Activated CD8-positive, alpha-beta memory T cell treated with anti-CD3 and anti-CD28 coated beads, Interleukin-2, amount 10 ng/mL, durations not matched to agents 7 days and 5 days (primary cell): ENCODE measurements at places on chromosomes 13 and 19. TPM values are rescaled to one million over a fixed set of nuclear protein-coding genes. Genes with fewer than 3 reads are reported as not detected.

ZNF653 gene
- 16.7 TPM for total RNA-seq

ZIK1 gene
- 10.6 TPM for total RNA-seq

STOML3 gene
- not detected for total RNA-seq

TSHZ3 gene
- 1.5 TPM for total RNA-seq

FFAR1 gene
- not detected for total RNA-seq

DNA sequence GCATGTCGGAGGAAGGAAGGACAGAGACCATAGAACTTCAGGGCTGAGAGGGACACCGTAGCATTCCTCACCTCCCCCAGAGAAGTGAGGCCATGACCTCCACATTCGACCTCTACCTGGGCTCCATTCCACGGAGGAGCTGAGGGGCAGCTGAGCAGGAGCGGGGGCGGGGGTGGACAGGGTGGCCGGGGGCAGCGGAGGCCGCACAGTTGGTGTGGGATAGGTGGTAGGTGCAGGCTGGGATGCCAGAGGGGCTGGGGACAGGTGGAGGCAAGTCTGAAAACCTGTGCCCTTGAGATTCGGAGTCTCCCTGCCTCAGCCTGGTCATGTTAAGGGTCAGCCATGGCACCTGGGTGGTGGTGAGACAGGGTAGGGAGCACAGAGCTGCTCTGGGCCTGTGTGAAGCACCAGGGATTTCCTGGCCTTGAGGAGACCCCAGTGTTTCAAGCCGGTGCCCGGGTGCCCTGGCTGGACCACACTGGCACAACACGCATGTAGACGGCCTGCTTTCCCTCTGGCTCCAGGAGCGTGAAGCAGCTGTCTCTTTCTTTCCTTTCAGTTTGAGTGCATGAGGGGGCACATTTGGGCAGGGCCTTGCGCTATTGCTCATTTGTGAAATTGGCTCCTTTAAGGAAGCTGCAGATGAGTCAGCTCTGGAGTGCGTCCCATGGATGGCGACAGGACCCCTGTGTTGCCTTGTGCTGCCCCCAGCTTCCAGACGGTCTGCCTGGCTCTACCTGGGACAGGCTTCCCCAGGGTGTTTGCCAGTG lies 51.8 kb downstream of the TSSK6 start:
- DNase-seq = no peak

DNA sequence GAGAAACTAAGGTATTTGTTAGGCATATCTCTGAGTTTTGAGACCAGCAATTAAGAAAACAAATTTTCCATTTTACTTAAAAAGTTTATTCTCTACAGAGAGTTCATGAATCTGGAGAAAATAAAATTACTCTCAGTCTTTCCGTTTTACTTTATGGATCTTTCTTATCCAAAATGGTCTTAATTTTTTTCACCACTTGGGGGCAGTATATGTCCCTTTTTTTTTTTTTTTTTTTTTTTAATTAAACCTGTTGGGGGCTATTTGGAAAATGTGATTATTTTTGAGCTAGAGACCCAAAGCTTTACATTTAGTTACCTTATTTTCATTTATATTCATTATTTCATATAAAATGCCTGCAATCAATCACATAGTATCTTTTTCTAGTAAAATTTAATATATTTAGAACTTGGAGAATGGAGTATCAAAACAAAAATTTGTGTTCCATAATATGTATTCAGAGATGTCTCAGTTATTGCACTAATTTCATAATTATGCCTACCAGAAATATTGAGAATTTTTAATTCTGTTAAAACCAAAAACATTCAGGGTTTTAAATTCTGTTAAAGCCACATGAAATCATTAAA lies 27.1 kb downstream of the PIBF1 start:
- DNase-seq = no peak

- no peak for DNase-seq
Measured at GRCh38 chr13:40922437-40923040, 96.6 kb downstream of the ELF1 start.

DNA sequence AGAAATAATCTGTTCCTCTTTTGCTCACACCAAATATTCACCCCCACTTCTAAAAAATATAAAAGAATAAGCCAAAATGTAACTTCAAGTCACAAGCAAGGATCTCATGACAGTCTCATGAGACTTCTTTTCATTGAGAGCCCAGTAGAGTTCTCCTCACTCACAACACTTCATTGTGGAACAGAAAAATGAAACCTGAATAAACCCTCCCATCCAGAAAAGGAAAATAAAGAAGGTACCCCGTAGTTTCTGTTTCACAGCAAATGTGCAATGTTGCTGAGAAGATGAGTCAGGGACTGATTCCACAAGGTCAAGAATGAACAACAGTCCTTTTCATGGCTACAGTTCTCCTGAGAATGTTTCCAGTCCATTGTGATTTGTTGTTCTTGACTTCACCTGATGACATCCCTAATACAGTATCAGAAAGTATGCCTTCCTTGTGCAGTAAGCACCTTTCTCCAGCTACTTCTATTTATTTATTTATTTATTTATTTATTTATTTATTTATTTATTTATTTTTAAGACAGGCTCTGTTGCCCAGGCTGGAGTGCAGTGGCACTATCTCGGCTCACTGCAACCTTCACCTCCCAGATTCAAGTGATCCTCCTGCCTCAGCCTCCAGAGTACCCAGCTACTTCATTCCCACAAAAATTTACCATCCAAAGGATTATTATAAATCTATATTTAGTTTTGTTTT lies 6.4 kb upstream of the ZNF841 start:
- no peak for DNase-seq

- no peak for DNase-seq
Measured at GRCh38 chr19:28523619-28524018, 689.3 kb downstream of the UQCRFS1 start.

- no peak for DNase-seq
Measured at GRCh38 chr19:31066385-31066784, 282.9 kb downstream of the TSHZ3 start.

GRCh38 chr13:46609052-46609451 lies 56.1 kb downstream of the LRCH1 start:
- no peak for DNase-seq

- no peak for DNase-seq
Measured at GRCh38 chr19:42295342-42295741, 6.6 kb upstream of the PRR19 start.

DNA sequence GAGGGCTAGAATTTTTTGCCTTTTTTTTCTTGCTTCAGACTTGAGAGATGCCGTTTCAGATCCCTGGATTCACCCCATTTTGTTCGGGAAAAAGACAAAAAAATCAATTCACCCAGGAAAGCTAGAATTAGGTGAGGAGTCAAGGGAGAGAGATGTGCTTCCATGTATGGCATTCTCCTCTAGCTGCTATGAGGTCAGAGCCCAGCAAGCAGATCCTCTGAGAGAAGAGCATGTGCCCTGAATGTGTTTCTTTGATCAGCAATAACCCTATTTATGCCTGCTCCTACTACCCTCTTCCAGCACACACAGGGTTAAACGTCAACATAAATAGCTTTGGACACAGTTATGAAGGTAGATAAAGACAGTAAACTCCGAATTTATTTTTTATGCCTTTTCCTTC lies 53.6 kb downstream of the NDFIP2 start:
- no peak for DNase-seq

DNA sequence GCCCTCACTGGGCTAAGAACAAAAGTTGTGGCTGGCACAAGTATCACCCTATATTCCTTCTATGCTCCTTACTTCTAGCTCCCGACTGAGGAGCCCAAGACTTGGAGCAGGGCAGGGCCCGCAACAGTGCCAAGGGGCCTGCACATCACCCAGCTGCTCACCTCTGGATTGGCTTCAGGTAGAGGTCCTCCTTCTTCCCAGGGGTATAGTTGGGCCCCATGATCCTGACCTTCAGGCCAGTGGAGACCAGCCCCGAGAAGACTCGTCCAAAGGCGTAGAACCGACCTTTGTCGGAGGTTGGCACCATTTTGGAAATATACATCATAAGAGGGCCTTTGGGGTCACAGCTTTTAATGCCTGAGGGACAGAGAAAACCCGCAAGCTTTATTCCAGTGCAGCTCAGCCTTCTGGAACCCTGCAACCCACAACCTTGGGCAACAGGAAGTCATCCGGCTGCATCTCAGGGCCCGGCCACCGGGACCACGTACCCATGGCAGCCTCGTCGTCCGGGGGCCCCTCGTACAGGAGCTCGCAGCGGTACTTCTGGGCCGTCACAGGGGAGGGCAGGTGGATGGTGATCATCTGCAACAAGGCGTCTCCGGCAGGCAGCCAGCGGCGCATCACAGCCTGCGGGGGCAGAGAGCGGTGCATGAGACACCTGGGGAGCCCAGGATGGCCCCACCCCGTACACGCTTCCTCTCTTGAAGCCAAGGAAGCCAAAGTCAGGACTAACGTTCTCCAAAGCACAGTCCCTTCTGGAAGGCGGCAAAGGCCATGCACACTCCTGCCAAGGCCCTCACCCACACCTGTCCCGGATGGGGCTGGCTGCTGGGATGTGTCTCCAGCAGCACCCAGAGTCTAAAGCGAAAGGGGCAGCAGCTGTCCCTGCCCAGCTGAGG lies 4.7 kb downstream of the EEF2 start:
- no peak for DNase-seq

DNA sequence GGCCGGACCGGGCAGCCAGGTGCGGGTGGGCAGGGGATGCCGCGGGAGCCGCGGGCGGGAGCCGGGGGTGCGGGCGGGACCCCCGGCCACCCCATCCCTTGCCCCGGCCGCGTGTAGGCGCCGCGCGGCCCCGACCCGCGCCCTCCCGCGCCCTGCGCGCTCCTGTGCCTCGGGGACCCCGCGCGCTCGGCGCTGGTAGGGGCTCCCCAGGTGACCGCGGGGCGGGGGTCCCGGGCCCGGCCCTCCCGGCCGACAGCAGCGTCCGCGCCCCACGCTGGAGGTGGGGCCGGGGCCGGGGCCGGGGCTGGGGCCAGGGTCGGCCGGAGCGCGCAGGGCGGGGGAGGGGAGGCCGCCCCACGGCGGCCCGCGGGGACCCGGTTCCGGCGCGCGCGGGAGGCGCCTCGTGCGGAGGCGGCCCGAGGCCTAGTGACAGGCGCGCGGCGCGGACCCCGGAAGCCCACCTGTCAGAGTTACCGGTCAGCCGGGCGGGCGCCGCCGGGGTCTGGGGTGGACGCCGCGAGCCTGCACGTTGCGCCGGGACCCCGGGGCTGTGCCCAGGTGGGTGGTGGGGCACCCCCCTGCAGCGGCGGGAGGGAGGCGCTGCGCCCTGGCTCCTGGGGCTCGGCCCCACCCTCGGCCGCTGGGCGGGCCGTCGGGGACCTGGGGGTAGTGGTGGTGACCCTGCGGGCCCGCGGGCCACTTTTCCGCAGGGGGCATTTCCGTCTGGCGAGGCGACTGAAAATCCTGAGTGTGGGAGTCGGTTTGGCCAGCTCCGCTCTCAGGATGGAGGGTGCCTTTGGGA lies 518 bp downstream of the TFDP1 start:
- DNase-seq = peak; percentile 58

GRCh38 chr13:74597526-74597925 lies 463.3 kb upstream of the KLF12 start:
- DNase-seq = no peak

DNA sequence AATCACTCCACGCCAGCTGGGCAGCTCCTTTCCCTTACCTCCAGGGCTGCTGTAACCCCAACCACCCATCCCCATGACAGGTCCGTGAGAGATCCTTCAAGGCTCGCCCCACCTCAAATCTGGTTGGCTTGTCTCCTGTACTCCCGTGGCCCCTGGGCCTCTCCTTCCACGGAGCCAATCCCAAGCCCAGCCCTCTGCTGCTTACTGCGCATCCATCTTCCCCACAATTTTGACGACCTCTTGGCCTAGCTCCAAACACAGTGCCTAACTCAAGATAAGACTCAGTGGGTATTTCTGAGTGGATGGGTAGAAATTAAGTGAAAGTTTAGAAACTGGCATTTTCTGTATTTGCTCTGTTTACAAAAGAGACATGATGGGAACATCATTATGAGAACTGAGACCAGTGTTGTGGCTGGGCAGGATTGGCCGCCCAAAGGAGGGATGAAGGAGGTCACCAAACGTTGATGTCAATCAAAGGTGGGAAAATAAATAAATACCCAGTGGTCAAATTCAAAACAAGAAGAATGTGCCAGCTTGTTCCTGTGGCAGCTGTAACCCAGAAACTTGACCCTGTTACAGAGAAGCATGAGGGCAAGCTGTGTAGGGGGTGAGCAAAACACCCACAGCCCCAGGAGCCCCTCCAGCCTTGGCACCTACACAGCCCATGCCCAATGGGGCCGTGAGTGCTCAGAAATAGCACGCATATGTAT lies 162.2 kb downstream of the ABCC4 start:
- DNase-seq = no peak

- no peak for DNase-seq
Measured at GRCh38 chr13:60491531-60491930, 94.5 kb downstream of the TDRD3 start.

GRCh38 chr19:35119578-35120155 lies 4.0 kb downstream of the FXYD3 start:
- no peak for DNase-seq

DNA sequence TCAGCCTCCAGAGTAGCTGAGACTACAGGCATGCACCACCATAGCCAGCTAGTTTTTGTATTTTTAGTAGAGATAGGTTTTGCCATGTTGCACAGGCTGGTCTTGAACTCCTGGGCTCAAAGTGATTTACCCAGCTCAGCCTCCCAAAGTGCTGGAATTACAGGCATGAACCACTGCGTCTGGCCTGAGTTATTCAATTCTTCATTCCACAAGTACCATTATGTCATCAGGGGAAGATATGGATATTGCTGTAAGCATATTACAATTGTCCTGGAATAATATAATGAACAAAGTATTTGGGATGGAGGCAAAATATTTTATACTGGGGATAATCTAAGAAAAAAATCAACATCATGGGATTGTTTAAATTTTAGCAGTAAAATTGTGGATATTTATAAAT lies 646.0 kb upstream of the SLITRK6 start:
- no peak for DNase-seq

GRCh38 chr13:109844396-109844795 lies 58.0 kb upstream of the IRS2 start:
- no peak for DNase-seq

- no peak for DNase-seq
Measured at GRCh38 chr13:106850973-106851650, 283.2 kb upstream of the ARGLU1 start.

DNA sequence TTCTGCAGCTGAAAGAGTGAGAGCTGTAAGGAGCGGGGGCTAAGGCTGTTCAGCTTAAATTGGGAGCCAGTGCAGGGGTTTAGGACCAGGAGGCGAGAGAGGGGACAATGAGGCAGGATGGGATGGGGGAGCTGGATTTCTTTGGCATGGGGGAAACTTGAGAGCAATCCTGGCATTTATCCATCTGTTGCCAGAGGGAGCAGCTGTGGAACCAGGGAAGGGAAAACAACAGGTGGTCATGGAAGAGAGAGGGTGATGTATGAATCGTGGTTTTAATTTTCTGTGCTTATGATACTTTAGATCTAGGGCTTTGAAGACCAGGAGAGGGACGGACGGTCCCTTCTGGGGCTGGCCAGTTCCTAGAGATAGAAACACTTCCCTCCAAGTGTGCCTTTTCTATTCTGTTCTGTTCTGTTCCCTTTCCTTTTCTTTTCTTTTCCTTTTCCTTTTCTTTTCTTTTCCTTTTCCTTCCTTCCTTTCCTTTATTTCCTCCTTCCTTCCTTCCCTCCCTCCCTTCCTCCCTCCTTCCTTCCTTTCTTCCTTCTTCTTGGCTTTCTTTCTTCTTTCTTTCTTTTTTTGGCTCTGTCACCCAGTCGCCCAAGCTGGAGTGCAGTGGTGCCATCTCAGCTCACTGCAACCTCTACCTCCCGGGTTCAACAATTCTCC lies 16.0 kb upstream of the CCL25 start:
- no peak for DNase-seq
